Natural killer cell treated with Interleukin-12 subunit alpha and Interleukin-12 subunit beta and Interleukin-15 and Interleukin-18, amount 100 ng/mL, for 72 hours (primary cell): ENCODE measurements at places on chromosomes 13 and 19. TPM values are rescaled to one million over a fixed set of nuclear protein-coding genes. Genes with fewer than 3 reads are reported as not detected.

The CRX gene
- total RNA-seq = not detected

The ACP7 gene
- total RNA-seq = not detected

The NR2C2AP gene
- total RNA-seq = 71.0 TPM

The FGF22 gene
- total RNA-seq = not detected

The LILRB1 gene
- total RNA-seq = 22.7 TPM

The TEX101 gene
- total RNA-seq = not detected

The UFM1 gene
- total RNA-seq = 37.6 TPM

The MEF2B gene
- total RNA-seq = 2.4 TPM

The PSG4 gene
- not detected for total RNA-seq

The PSG7 gene
- not detected for total RNA-seq

The MZT1 gene
- 24.8 TPM for total RNA-seq

The PSPN gene
- total RNA-seq = 1.8 TPM

The S1PR4 gene
- total RNA-seq = 33.5 TPM

The ZNF763 gene
- total RNA-seq = 4.0 TPM

The VMAC gene
- total RNA-seq = 4.4 TPM

The ZNF317 gene
- 51.0 TPM for total RNA-seq

The LSM7 gene
- total RNA-seq = 154 TPM

The IGFL2 gene
- not detected for total RNA-seq

The ZNF506 gene
- 37.9 TPM for total RNA-seq

The PRX gene
- total RNA-seq = 0.48 TPM

The ZNF850 gene
- total RNA-seq = 3.9 TPM

The ARMC6 gene
- 43.9 TPM for total RNA-seq

The NCAN gene
- not detected for total RNA-seq

The UHRF1 gene
- 75.5 TPM for total RNA-seq

The CNFN gene
- total RNA-seq = not detected

The KIR2DL1 gene
- total RNA-seq = 19.5 TPM

The SHISA7 gene
- total RNA-seq = not detected

The B3GNT3 gene
- total RNA-seq = not detected

The DMPK gene
- 51.1 TPM for total RNA-seq
